ENCODE measurements at places on chromosomes 11 and 22.

GRCh38 chr11:134390706-134391569 is 21.1 kb downstream of the B3GAT1 start:
- DNase-seq: no peak

- DNase-seq: no peak
Measured at GRCh38 chr11:110883256-110883655, 171.0 kb upstream of the ARHGAP20 start.

DNA sequence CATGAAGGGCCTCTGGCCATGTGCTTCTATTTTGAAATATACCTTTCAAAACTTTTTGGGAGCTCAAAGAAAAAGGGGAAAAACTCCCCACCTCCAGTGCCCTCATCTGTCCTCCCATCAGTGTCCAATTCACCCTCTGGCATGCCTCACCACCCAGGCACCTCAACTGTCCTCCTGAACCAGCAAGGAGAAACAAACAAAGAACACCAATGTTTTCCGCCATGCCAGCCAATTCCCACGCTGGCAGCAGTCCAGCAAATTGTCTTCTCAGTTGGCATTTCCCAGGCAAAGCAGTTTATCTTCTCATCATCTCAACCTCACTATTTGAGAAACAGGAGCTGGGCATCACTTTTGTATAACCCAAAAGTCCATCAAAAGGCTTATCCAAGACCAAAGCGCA is 496.9 kb downstream of the SOX6 start:
- DNase-seq: no peak

DNA sequence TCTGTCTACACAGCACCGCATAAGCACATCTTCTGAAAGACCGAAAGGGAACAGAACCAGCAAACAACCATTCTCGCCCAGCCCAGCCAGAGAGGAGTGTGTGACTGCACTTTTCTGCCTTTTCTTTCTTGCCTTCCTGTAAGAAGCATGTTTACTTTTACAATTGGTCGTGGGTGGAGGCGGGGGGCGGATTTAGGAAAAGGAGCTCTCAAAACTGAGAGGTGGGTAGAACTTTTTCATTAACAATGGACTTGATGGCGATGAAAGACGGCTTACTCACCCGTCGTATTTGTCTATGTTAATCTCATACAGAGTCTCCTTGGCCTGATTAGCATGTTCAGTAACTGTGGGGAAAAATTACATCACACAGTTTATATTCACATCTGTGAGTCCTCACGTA is 27.2 kb downstream of the CERK start:
- DNase-seq: no peak

DNA sequence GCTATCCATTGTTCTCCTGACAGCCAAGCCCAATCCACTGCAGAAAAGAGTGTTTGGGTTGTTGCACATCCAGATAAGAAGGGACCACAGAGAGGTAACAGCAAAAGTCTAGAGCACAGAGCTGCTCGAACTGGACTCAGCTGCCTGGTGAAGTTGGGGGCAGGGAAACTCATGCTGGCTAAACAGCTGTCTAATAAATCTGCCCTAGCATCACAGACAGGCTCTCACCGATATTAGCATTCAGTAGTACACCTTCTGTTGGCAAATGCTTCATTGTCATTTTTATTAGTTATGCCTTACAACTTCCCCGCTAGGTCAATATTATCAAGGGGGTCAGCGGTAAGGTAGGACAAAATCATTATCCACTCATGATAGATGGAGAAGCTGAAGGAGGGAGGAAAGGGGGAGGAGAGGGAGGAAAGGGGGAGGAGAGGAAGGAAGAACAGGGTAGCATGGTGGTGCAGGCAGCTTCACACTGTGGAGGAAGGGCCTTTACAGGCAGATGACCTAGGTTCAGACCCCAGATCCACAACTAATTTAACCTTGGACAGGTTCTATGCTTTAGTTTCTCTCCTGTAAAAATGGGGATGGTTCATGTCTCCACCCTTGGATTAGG is 102.7 kb downstream of the LARGE1 start:
- DNase-seq: no peak

DNA sequence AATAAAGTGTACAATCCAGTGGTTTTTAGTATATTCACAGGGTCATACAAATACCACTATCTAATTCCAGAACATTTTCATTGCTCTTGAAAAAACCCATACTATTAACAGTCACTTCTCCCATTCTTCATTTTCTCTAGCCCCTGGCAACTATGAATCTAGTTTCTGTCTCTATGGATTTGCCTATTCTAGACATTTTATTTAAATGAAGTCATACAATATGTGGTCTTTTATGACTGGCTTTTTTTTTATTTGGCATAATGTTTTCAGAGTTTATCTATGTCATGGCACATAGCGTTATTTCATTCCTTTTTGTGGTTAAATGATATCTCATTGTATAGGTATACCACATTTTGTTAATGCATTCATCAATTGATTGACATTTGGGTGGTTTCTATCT is 59.4 kb downstream of the KDM2A start:
- DNase-seq: no peak

GRCh38 chr11:16923987-16924386 is 90.2 kb downstream of the PLEKHA7 start:
- no peak for DNase-seq

GRCh38 chr11:27294654-27295053 is 68.4 kb downstream of the CCDC34 start:
- DNase-seq: no peak

- no peak for DNase-seq
Measured at GRCh38 chr11:85096939-85097338, 530.2 kb downstream of the DLG2 start.

DNA sequence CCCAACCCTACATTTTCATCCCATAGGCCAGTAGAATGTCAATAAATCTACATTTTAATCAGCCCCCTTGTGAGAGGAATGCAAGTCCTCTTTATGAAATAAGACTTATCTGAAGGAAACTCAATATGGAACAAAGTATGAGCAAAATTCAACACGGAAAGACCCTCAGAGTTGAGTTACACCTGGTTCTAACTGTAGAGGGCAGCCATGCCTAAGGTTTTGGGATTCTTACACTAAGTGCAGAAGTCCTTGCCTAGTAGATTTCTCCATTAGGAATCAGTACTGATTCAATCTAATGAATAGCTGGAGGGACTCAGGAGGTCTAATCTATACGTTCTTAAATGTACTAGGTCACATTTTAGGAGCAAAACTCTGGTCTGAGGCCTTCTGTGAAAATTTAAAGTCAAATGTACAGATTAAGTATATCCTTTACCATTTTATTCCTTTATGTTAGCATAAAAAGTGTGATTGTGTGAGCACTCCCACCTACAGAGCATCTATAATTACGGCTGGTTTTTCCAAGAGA is 904.5 kb downstream of the DLG2 start:
- no peak for DNase-seq

GRCh38 chr11:44945666-44946065 is 5.0 kb downstream of the TP53I11 start:
- DNase-seq: no peak

DNA sequence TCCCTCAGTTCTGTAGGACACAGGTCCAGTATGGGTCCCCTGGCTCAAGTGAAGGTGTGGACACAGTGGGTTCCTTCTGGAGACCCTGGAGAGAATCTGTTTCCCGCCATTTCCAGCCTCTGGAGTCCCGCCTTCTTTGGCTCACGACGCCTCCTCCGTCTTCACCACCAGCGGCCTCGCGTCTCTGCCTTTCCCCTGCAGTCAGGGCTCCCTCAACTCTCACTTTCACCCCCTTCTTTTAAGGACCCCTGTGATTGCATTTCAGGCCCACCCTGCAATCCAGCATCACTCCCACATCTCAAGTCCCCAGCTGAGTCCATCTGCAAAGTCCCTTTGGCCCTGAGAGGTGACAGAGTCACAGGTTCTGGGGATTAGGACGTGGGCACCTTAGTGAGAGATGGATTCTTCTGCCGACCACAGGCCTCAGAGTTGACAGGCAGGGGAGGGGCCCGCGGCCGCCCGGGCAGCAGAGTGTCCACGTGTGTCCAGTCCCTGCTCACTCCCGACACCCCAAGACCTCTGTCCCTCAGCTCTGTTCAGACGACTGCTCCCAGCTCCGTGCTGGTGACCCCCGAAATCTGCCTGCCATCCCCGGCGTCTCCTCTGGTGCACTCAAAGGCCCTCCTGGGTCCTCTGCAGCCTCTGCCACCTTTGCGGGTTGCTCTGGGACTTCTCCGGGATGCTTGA is 36.9 kb upstream of the KRTAP5-7 start:
- peak; percentile 21 for DNase-seq
